NCI-H187 (cell line): ENCODE measurements at places on chromosomes 16 and 17.

GRCh38 chr17:55728833-55729232 lies 6.2 kb upstream of the TMEM100 start:
- DNase-seq = no peak

- no peak for DNase-seq
Measured at GRCh38 chr16:56355786-56356275, 69.5 kb downstream of the AMFR start.

DNA sequence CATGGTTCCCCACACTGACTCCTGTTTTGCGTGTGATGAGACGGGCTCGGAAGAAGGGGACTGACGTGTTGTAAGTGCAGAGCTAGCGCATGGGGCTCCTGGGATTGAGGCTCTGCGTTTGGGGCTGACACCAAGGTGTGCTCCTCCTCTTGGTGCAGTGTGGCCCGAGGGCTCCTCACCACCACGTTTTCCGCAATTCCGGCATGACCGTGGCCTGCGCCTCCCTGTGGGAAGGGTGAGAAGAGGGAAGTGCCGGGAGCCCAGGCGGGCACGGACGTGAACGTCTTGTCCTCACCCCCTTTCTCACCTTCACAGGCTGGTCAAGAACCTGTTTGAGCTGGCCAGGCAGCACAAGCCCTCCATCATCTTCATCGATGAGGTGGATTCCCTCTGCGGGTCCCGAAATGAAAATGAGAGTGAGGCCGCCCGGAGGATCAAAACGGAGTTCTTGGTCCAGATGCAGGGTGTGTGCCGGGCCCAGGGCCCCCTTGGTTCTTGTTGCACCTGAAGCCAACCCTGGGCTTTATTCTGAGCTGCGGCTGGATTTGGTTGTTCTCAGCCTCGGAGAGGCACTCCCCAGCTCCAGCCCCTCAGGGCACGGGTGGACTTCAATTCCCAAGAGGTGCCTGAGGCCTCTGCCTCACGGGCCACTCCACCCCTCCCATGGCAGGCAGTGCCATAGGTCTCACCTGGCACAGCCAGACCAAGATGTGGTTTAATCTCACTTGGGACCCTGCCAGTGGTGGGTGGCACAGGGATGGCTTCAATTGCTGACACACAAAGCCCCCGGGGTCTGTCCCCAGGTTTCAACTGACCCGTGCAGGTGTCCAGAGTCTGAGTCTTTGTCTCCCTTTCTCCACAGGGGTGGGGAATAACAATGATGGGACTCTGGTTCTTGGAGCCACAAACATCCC lies 8.9 kb downstream of the VPS4A start:
- DNase-seq = no peak

GRCh38 chr17:75557075-75557851 lies 30.3 kb upstream of the MYO15B start:
- DNase-seq = no peak

- DNase-seq = no peak
Measured at GRCh38 chr16:62034231-62035114, 1.8 kb downstream of the CDH8 start.

DNA sequence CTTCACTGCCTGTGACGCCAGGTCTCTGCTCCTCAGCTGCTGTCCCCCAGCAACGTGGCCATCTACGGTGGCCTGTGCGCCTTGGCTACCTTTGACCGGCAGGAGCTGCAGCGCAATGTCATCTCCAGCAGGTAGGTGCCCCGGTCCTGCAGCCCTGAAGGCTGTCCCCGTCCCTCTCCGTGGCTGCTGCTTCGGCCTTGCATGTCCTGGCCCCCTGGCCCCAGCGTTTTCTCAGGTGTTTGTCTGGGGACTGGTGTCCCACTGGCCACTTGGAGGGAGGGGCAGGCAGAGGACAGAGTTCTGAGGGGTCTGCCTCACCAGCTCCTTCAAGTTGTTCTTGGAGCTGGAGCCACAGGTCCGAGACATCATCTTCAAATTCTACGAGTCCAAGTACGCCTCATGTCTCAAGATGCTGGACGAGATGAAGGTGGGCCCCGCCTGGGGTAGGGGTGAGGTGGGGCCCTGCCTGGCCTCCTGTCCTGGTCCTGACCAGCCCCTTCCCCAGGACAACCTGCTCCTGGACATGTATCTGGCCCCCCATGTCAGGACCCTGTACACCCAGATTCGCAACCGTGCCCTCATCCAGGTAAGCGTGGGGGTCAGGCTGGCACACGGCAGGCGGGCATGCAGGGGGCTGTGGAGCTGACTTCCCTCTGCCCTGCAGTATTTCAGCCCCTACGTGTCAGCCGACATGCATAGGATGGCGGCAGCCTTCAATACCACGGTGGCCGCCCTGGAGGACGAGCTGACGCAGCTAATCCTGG lies 4.4 kb downstream of the GPS1 start:
- DNase-seq = no peak

DNA sequence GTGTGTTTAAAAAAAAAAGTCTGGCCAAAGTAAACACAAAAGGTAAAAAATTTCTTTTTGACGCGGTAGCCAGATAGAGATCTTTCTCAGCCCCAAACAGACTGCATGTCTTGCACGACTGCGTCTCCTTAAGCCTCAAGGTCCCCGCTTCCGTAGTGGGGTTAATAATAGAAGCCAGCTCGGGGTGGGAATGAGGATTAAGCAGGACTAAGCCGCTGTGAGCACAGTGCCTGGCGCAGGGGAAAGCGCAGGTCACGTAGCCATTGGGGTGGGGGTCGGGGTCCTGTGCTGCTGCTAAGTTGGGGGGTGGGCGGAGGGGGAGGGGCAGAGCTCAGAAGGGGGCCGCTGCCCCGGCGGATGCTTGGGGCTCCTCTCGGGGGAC lies 521 bp downstream of the GGA2 start:
- no peak for DNase-seq

DNA sequence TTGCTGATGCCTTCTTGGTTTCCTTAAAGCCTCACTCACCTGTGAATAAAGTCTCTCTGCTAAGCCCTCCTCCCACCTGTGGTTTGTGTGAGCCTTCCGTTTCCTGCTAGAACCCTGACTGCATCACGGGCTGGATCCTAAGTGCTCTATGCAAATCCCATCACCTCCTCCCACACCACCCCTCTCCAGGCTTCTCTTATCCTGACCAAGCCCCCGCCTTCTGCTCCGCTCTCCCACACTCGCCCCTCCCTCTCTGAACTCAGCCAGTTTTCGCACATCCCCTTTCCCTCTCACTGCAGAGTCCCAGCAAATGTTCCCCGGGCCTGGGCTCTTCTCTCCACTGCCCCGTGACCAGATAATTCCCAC lies 51.8 kb downstream of the PIMREG start:
- no peak for DNase-seq

GRCh38 chr17:80337195-80337895 lies 76.7 kb downstream of the RNF213 start:
- DNase-seq = no peak

DNA sequence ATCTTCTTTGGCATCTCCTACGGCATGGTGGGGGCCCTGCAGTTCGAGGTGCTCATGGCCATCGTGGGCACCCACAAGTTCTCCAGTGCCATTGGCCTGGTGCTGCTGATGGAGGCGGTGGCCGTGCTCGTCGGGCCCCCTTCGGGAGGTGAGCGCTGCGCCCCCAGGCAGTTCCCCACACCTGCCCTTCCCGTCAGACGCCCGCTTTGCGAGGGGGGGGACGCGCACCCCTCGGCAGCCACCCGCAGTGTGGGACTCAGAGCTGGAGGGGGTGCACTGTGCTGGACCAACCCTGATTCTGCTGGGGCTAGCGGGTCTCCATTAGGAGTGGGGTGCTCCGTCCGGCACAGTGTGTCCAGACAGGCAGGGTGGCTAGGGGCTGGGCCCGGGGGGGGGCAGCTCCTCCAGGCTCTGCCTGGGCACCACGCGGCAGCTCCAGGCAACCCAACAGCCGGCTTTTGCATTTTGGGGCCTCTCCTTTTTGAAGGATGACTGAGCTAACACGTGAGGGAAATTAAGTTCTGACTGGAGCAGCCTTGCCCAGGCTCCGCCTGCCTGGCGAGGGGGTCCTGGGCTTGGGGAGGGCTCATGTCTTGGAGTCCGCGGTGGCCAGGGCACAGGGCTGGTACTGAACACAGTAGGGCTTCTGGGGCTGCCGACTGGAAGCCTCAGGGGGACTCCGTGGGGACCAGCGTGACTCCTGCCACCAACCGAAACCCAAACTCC lies 9.1 kb downstream of the SLC16A3 start:
- no peak for DNase-seq

DNA sequence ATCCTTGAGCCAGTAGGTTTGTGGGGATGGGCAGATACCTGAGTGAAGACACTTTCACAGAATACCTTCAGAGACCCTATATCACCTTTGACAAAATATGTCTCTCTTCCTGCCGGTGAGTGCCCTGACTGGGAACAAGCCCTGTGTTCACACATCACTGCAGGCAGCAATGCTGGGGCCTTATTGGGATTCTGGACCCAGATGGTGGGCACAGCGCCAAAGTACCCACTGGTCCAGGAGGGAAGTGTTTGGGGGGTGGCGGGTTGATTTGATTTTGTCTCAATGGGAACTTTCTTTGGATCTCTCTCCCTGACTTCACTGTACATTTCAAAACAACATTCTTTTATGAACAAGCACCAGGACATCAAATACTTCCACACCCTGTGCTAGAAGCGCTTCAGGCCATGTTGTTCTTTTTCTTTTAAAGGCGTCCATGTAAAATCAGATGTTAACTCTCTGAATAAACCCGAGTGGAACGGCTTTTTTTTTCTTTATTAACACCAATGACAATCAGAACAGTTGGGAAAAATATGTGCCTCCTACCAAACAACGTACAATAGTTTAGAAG lies 62.4 kb upstream of the AKTIP start:
- no peak for DNase-seq

- DNase-seq = no peak
Measured at GRCh38 chr17:17683710-17684365, 2.6 kb downstream of the RAI1 start.

GRCh38 chr16:57637424-57637823 lies 9.0 kb downstream of the ADGRG1 start:
- DNase-seq = no peak

GRCh38 chr16:3030222-3031212 lies 6.2 kb downstream of the BICDL2 start:
- DNase-seq = no peak

- DNase-seq = no peak
Measured at GRCh38 chr17:54968988-54969332, 395 bp downstream of the STXBP4 start.

GRCh38 chr16:78775161-78775561 lies 675.7 kb downstream of the WWOX start:
- DNase-seq = no peak

- DNase-seq = peak; percentile 77
Measured at GRCh38 chr16:2752850-2753732, 653 bp downstream of the SRRM2 start.

DNA sequence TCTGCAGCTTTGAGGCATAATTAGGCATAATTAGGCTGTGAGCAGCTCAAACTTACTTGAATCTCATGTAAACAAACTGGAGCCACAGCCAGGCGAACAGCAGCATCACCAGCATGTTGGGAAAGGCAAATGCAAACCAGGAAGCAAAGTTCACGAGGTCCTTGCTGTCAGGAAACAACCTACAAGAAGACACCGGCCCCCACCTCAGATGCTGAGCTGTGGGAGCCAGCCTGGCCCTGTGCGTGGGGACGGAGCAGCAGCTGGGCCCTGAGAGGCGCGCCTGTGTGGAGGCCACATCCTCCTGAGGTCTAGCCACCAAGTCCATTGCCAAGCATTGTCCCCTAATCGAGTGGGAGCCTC lies 12.2 kb downstream of the SLC13A5 start:
- no peak for DNase-seq

- no peak for DNase-seq
Measured at GRCh38 chr16:27193300-27193990, 9.9 kb upstream of the KDM8 start.

- DNase-seq = no peak
Measured at GRCh38 chr16:57013229-57013628, 23.9 kb downstream of the NLRC5 start.
